ENCODE measurements at places on chromosomes 2 and 18.

- DNase-seq, result peak; percentile 58
These were observed 201.4 kb downstream of the SOCS6 start for GRCh38 chr18:70489986-70490933.

GRCh38 chr2:121478996-121479745, 51.5 kb upstream of the RNU4ATAC start:
- no peak for DNase-seq

GRCh38 chr18:10901329-10901728, 248.0 kb downstream of the PIEZO2 start:
- DNase-seq, result no peak

- no peak for DNase-seq
These were observed 53.9 kb upstream of the STPG4 start for GRCh38 chr2:47208852-47209606.

DNA sequence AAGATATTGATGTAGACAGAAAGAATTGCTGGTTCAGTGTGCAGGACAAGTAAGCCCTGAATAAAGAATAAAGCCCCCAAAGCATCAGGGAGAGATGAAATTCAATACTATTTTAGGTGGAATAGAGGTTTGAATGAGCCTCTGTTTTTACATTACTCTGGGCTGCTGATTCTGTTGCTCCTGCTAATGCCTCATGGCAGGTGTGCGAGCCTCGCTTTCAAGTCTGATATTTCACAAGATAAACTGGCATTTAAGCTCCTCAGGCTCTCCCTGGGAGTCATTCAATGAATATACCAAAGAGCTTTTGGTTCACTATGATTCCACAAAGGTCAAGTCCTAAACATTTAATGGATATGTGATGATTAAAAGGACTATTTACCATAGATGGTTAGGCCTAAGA, 601.0 kb upstream of the SLC39A10 start:
- DNase-seq, result no peak

Measured in NCI-H1417 treated with DMSO at 0.1 percent for 48 hours (cell line).